Ureter (tissue), 1 donor: ENCODE measurements at places on chromosomes 13 and 19.

DNA sequence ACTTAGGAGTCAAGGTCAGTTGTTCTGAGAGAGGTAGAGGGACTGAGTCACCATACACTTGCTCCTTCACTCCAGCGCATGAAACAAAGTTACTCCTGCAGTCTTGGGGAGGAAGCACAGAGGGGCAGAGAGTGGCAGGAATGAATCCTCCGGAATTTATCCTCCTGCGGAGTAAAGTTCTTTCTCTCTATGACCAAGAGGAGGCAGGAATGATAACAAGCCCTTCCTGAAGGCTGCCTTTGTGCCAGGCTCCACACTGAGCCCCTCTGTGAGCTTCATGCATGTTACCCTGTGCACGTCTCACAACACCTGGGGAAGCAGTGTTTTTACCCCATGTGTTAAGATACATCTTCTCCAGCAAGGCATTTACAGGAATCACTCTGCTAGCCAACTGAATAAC lies 458.4 kb downstream of the KLF12 start:
- DNase-seq: no peak

GRCh38 chr13:79406597-79406908 lies 498 bp upstream of the RBM26 start:
- DNase-seq: no peak

GRCh38 chr13:99227909-99228688 lies 27.4 kb downstream of the UBAC2 start:
- no peak for DNase-seq

- no peak for DNase-seq
Measured at GRCh38 chr13:36355632-36356031, 9.4 kb upstream of the SPART start.

DNA sequence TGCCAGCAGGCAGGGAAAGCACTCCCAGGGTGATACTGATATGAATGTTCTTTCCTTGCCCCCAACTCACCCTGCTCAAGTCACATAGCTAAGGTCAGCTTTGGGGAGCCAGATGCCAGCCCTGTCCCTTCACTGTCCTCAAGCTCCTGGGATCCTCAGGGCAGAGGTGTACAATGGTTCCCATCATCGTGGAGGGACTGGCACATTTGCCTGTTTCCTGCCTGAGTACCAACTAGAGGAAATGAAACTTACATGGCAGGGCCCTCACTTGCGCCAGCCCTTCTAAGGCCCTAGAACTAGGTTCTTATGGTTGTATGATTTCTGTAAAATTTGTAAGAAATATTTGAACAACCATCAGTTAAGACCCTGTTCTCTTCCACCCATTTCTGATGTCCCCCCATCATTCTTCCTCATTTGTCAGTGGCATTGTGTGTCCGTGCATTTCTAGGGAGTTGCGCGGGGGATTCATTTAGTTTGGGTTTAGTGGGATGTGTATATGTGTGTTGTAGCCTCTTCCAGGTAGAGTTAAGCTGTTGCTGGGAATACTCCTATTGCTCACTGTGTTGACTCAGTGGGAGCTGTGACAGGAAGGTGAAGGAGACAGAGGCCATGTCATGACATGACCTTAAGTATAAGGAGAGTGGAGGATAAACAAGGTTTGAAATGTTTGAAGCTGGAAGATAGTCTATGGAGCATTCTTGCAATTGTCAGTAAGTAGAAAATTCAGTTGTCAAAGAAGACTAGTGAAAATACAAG lies 41.3 kb upstream of the RCBTB2 start:
- no peak for DNase-seq

DNA sequence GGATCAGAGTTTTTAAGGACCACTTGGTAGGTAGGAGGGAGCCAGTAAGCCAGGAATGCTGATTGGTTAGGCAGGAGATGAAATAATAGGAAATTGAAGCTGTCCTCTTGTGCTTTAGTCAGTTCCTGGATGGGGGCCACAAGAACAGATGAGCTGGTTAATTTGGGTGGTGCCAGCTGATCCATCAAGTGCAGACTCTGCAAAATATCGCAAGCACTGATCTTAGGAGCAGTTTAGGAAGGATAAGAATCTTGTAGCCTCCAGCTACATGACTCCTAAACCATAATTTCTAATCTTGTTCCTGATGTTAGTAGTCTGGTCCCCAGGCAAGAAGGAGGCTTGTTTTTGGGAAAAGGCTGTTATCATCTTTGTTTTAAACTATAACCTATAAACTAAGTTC lies 117.9 kb upstream of the GPR12 start:
- no peak for DNase-seq

GRCh38 chr13:26010487-26011207 lies 41.2 kb downstream of the SHISA2 start:
- DNase-seq: no peak

GRCh38 chr19:14916848-14917247 lies 24.4 kb upstream of the OR7C2 start:
- no peak for DNase-seq

- DNase-seq: peak; percentile 60
Measured at GRCh38 chr19:5850743-5851293, 431 bp downstream of the FUT3 start.

DNA sequence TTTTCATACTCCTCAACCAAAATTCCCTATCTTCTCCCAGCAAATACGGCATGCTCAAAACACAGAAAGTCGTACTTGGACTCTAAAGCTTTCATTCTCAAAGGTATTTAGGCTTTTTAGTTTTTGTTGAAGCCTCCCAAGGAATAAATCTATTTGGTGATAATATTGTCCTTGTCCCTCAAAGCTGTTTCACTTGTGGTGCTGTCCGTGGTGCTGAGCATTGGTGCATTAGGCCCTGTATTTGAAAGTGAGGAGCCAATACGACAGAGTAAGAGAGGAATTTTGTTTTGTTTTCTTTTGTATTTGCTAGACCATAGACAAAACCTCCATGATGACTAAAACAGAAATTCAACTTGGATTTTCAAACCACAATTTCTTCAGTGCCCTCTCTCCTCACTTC lies 3.2 kb upstream of the LGALS13 start:
- DNase-seq: no peak

DNA sequence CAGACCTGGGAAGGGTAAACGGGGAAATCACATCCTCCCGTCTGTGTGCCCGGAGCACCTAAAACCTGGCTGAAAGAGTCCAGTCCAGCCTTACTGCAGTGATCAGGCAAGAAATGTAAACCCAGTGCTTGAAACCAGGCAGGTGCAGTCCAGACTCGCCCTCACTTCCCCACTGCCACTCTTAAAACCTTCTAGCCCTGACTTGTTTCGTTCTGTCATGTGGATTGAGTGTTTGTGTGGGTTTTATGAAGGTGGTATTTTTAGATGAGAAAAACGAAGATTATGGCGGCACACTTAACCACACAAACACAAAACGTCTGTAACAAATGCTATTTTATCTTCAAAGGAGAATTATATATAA lies 839 bp upstream of the CKAP2 start:
- DNase-seq: peak; percentile 63

DNA sequence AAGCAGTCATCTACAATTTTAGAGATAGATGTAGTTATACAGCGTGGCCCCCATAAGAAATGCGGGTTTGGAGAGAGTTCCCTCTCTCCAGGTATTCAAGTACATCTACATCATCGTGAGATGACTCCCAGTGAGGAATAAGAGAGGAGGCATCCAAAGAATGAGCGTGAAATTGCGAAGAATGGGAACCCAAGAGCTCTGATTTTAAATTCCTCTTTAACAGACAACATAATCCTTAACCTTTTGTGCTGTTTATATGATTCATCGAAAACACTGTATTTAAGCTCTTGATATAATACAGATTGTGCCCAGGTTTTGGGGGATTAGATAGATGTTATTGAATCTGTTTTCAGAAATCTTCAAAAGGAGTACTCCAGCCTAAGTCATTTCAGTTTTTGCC lies 161.5 kb downstream of the COG6 start:
- no peak for DNase-seq

DNA sequence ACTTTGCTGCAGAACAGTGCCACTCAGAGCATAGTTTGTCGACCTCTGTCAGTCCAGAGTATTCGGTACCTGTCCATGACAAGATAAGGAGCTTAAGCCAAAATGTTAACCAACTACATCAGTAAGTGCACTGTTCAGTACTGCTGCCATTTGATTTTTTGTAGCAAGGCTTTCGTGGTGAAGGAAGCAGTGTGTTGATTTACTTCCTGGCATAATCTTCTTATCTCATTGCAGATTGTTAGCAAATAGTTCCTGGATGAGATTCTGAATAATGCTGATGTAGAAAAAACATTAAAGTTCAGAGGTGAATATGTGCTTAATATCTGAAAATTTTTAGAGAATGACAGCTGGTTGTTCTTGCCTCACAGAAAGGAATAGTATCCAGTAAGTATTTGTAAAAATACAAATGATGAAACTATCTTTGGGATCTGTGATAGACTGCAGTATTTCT lies 85.7 kb downstream of the LRRC63 start:
- no peak for DNase-seq

- no peak for DNase-seq
Measured at GRCh38 chr13:23794267-23795161, 94.7 kb downstream of the MIPEP start.

- DNase-seq: no peak
Measured at GRCh38 chr19:13008926-13009787, 13.9 kb downstream of the NFIX start.

DNA sequence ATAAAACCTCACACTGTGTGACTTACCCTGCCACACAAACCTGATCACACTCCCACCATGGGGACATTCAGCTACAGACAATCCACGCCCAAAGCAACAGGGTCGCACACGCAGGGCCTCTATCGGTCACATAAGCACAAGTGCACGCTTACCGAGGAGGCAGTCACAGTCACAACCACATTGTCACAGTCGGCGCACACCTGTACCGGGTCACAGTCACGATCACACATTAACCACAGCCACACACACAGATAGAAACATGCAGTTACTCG lies 579 bp downstream of the ZNF566 start:
- peak; percentile 42 for DNase-seq

GRCh38 chr19:32824916-32825608 lies 44.5 kb downstream of the SLC7A9 start:
- no peak for DNase-seq

DNA sequence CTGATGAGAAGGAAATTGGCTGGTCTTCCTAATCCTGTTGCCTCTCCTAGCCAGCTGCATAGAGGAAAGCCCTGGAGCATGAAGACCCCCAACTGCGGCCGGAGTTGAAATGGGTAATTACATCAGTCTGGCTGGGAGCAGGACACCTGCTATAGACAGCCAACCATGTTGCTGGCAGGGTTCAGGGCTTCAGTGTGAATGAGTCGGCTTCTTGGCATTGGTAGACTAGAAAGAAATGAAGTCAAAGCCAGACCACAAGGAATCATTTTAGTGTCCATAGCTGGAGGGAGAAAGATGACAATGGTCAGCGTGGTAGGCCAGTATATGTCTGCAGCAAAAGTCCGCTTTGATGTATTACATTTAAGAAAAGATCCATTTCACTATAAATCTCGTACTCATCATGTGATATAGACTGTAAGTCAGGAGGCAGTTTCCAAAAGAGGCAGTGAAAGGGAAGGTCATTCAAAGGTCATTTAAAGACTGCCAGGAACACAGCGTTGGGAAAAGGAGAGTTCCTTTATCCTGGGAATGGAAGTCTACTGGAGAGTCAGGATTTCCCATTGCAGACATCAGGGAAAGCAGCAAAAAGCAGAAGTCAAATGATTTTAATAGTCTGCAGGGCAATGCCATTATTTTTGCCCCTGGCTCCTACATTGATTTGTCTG lies 262.7 kb downstream of the DNAJC15 start:
- DNase-seq: no peak

DNA sequence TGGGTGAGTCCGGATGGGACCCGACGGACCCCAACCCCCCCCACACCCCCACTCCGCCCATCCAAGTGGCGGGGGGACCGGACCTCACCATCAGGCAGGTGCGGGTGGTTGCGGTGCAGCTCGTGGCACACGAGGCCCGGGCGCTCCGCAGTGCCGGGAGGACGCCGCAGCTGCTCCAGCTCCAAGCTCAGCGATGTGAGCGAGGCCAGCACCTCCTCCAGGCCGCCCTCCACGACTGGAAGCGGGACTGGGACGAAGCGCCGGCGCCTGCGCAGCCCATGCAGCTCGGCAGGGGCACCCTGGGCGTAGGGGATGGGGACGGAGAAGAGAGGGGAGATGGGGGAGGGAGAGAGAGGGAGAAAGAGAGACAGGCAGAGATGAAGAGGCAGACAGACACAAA lies 30.1 kb upstream of the OLFM2 start:
- no peak for DNase-seq

GRCh38 chr13:42754801-42755510 lies 26.4 kb upstream of the FAM216B start:
- no peak for DNase-seq

GRCh38 chr19:55446060-55446459 lies 3.0 kb upstream of the SHISA7 start:
- peak; percentile 67 for DNase-seq

DNA sequence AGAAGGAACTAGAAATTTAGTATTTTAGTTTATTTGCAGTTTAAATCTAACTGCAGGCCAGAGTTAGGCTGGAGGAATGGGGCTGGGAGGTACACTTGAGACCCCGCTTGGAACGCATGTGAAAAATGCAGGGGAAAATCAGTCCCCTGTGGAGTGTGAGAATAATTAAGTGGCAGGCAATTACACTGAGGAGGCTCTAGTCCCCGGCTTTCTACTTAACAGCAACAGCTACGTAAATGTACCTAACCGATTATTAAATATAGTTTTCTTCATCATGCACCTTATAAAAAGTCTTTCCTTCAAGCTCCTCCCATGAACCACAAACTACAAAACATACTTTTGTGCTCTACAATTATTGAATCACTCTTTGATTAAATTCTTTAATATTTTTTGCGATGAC lies 804 bp downstream of the ZNF708 start:
- DNase-seq: no peak

GRCh38 chr13:50284540-50284939 lies 269.3 kb downstream of the KCNRG start:
- DNase-seq: no peak

DNA sequence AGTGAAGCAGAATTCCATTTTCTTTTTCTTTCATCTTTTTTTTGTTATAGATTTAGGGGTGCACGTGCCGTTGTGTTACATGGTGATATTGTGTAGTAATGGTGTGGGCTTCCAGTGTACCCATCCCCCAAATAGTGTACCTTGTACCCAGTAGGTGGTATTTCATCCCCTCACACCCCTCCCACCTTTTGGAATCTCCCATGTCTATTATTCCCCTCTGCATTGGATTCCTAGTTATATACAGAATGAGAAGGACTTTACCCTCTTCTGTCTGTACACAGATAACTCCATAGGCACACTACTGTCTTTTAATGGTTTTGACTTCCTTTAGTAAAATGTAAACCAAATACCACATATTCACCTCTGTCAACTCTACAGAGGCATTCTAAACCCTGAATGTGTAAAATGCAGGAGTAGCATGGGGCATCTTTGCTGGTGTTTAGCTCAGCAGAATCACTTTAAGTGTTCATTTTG lies 28.0 kb downstream of the FRY start:
- no peak for DNase-seq

- no peak for DNase-seq
Measured at GRCh38 chr19:37227996-37228395, 10.0 kb downstream of the ZNF383 start.

- no peak for DNase-seq
Measured at GRCh38 chr13:111521030-111521429, 200.6 kb downstream of the TEX29 start.
